ENCODE measurements at places on chromosomes 4 and X.
A peak's percentile ranks its signal among the peaks of the same experiment; 100 is the strongest.

DNA sequence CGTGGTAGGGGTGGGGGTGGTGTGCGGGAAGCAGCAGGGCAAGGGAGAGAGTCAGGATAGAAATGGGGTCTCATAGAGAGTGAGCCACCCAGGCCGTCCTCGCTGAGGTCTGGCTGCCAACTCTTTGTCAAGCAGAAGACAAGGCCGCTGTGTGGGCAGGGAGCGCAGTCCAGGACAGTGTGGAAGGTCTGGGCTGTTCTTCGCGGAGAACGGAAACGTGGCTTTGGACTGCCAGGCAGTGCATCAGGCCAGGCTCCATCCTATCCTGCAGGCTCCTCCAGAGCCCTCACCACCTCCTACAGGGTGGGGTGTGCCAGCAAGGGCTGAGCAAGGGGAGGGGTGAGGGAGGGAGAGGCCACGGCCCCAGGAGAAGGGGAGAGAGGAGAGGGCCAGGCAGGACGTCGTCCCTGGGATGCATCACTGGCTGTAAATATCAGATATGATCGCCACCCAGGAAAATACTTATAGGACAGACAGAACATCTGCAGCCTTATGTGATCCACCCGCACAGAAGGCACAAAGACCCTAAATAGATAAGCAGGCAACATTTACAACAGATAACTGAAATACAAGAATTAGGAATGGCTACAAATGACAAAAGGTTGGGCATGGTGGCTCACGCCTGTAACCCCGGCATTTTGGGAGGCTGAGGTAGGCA is 85.3 kb downstream of the ABLIM2 start:
- no peak for DNase-seq

- DNase-seq = no peak
Observed at GRCh38 chrX:109270580-109271484, 211.1 kb downstream of the GUCY2F start.

- DNase-seq = no peak
Observed at GRCh38 chr4:138224614-138225013, 17.5 kb downstream of the SLC7A11 start.

GRCh38 chr4:87849612-87850011 is 16.8 kb downstream of the MEPE start:
- no peak for DNase-seq

- no peak for DNase-seq
Observed at GRCh38 chrX:100120956-100121355, 289.1 kb downstream of the PCDH19 start.

DNA sequence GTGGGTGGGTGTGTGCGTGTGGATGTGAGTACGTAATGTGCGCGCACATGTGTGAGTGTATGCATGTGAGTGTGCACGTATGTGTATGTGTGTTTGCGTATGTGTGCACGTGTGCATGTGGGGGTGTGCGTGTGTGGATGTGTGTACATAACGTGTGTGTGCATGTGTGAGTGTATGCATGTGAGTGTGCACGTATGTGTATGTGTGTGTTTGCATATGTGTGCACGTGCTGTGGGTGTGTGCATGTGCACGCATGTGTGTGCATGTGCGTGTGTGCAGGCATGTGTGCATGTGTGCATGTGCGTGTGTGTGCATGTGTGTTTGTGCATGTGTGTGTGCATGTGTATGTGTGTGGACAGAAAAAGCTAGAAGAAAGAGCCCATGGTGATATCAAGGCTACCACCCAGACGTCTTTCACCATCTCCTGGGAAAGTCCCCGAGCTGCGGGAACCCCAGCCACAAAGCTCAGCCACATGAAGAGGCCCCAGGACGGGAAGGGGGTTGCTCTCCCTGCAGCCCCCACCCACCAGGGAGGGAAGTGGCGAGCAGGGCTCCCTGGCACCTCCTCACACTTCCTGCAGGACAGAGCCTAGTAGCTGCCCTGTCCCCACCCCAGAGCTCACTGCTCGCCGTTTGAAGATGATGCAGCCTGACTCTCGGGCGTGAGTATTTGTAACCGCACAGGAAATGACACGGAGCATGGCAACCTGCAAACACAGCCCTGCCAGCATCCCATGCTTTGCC is 108.3 kb downstream of the DCTD start:
- DNase-seq = peak; percentile 82

- no peak for DNase-seq
Observed at GRCh38 chr4:88964450-88964849, 92.5 kb downstream of the FAM13A start.

GRCh38 chr4:38565271-38566199 is 98.5 kb upstream of the KLF3 start:
- no peak for DNase-seq

GRCh38 chr4:150152766-150153165 is 74.5 kb downstream of the DCLK2 start:
- DNase-seq = no peak

- peak; percentile 75 for DNase-seq
Observed at GRCh38 chr4:2441393-2442174, 22.8 kb downstream of the CFAP99 start.

DNA sequence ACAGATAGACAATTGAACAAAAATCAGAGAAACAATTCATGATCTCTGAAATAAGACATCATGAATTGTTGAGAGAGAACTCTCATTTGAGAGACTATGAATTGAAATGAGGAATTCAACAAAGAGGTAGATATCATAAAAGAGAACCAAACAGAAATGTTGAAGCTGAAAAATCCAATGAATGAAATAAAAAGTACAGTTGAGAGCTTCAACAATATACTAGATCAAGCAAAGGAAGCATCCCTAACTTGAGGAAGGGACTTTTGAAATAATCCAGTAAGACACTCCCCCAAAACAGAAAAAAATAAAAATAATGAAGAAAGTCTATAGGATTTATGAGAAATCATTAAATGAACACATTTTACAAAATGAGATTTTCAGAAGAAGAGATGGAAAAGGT is 310.0 kb upstream of the PCDH10 start:
- DNase-seq = no peak

DNA sequence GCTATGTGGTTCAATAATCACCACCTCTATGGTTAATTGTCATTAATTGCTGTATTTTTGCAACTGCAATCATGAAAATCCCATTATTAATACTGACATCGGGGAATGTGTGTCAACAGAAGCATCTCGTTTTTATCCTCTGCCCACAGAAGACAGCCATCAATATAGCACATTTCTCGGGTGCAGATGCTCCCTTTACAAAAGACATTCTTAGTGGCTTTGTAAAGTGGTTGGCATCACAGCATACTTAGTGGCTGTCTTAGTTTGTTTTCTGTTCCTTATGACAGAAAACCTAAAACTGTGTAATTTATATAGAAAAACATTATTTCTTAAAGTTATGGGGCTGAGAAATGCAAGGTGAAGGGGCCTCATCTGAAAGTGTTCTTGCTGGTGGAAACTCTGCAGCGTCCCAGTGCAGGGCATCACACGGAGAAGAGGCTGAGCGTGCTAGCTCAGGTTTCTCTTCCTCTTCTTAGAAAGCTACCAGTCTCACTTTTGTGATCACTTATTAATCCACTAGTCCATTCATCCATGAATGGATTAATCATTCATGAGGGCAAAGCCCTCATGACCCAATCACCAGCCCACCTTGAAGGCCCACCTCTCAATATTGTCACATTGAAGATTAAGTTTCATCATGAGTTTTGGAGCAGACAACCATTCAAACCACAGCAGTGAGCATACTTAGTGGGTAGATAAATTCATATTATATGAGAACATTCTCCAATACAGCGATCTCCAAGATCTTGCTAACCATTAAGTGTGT is 1067.7 kb upstream of the PABPC4L start:
- no peak for DNase-seq

- DNase-seq = no peak
Observed at GRCh38 chrX:33307911-33308354, 96.6 kb upstream of the DMD start.
